Stromal cell of bone marrow (primary cell): ENCODE measurements at places on chromosomes 16 and 17.

- DNase-seq, result peak; percentile 66
These were observed 91.2 kb downstream of the IRX5 start for GRCh38 chr16:55021595-55022475.

GRCh38 chr17:73480740-73481139 is 163.5 kb downstream of the SDK2 start:
- DNase-seq, result no peak

GRCh38 chr16:49021136-49021535 is 260.5 kb downstream of the CBLN1 start:
- DNase-seq, result no peak

DNA sequence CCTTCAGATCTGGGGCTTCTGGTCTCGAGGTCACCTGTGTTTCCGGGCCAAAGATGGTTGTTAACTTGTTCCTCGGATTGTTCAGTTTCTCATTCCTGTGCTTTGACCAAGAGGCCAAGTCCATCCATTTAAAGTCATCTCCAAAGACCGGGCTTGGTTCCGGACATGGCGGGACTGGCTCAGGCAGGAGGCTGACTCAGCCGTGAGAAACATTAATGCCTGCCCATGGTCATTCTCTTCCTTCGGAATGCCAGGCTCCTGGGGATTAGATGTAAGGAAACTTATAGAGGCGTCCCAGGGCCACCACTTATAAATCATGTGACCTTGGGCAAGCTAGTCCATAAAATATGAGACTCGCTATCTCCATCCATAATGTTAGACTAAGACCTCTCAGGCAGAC is 13.6 kb upstream of the NKD1 start:
- no peak for DNase-seq

GRCh38 chr17:39973496-39973895 is 7.1 kb upstream of the PSMD3 start:
- no peak for DNase-seq
